ENCODE measurements at places on chromosomes 1 and 21.

DNA sequence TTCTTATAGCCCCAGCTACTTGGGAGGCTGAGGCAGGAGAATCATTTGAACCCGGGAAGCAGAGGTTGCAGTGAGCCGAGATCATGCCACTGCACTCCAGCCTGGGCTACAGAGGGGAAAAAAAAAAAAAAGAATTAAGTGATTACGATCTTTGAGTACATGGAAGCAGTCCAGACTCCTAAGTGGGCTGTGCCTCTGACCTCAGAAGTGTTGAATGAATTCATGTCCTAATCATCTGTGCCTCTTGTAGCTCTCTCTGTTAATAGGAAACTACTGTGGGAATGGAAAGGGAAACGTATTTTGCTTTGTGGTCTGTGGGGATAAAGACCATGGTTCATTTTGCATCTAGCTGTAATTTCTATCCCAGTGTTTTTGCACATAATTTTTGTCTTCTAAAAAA lies 8.4 kb upstream of the IVNS1ABP start:
- no peak for DNase-seq

- no peak for DNase-seq
Measured at GRCh38 chr1:166920561-166921475, 44.8 kb upstream of the TADA1 start.

DNA sequence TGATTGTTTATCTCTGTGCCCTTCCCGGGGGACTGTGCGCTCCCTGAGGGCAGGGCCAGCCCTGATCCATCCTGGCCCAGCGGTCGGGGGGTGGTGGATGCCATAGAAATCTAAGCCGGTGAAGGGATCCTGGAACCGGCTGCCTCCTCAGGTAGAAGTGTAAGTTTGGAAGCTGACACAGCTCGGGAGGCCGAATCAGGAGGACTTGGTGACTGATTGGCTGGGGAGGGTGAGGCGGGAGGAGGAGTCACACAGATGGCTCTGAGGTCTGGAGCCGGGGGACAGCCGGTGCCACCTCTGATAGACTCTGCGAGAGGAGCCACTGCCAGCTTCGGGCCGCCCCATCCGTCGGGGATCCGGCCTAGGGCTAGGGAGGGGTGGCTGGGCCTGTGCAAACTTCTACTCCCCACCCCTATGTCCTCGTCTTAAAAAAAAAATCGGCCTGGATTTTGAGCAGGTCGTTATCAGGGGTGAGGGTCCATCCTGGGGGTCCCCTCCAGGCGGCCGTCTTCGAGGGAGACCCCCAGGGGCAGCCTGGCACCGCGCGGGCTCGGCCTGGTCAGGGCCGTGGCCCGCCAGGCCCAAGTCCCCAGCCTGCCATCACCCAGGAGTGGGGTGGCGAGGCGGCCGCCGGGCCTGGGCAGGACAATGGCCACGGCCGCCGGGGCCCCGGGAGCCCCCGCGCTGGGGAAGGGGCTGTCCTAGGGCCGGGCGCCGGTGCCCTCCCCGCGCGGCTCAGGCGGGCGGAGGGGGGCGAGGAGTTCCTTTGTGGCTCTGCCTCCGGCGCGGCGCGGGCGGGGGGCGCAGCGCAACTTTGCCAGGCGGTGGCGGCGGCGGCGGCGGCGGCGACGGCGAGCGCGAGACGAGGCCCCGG lies 708 bp upstream of the ZNF362 start:
- DNase-seq: peak; percentile 51

DNA sequence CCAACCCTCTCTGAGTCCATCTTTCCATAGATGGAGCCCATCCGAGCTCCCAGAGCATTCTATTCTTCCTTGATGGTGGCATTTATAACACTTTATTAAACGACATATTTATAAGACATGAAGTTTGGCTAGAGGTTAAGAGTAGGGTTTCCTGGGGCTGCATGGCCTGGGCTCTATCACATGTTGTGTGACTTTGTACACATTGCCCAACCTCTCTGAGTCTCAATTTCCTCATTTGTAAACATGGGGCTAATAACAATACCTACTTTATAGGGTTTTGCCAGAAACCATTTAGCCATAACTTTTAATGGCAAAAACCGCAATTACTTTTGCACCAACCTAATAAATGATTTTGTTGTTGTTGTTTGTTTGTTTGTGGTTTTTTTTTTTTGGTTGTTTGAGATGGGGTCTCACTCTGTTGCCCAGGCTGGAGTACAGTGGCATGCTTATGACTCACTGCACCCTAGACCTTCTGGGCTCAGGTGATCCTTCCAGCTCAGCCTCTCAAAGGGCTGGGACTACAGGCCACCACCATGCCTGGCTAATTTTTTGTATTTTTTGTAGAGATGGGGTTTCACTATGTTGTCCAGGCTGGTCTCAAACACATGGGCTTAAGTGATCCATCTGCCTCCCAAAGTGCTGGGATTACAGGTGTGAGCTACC lies 13.9 kb upstream of the ASAP3 start:
- no peak for DNase-seq

- DNase-seq: no peak
Measured at GRCh38 chr1:233215135-233215760, 80.3 kb downstream of the PCNX2 start.

- DNase-seq: no peak
Measured at GRCh38 chr1:87144316-87144895, 184.3 kb upstream of the LMO4 start.

GRCh38 chr1:153526132-153526543 lies 9.7 kb downstream of the S100A6 start:
- no peak for DNase-seq

GRCh38 chr1:66355756-66356155 lies 178.2 kb upstream of the SGIP1 start:
- DNase-seq: no peak

DNA sequence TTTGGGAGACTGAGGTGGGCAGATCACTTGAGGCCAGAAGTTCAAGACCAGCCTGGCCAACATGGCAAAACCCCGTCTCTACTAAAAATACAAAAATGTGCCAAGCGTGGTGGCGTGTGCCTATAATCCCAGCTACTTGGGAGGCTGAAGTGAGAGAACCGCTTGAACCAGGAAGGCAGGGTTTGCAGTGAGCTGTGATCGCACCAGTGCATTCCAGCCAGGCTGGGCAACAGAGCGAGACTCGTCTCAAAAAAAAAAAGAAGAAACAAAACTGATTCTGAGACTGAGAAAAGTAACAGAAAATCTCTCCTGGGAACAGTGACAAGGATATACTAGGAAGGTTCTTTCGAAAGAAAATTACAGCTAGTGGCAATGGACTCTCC lies 20.9 kb downstream of the USP48 start:
- no peak for DNase-seq

DNA sequence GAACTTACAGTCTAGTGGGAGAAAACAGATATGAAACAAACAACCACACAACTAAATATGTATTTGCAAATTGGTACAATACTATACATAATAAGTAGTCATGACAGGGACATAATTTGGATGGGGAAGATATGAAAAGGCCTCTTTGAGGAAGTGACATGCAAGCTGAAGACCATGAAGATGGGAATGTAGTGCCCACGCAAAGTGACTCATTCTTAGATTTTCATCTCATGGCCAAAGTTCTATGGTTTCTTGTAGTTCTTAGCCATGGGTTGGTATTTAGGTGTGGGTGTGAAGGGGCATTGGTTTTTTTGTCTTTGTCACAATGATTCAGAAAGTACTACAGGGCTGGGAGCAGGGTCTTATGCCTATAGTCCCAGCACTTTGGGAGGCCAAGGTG lies 105.4 kb upstream of the FAM78B start:
- DNase-seq: no peak

Measured in stimulated activated CD4-positive, alpha-beta T cell treated with anti-CD3 and anti-CD28 coated beads, Interleukin-2, amount 100 ng/mL, for 24 hours (primary cell).